ENCODE measurements at places on chromosomes 2 and 18.

DNA sequence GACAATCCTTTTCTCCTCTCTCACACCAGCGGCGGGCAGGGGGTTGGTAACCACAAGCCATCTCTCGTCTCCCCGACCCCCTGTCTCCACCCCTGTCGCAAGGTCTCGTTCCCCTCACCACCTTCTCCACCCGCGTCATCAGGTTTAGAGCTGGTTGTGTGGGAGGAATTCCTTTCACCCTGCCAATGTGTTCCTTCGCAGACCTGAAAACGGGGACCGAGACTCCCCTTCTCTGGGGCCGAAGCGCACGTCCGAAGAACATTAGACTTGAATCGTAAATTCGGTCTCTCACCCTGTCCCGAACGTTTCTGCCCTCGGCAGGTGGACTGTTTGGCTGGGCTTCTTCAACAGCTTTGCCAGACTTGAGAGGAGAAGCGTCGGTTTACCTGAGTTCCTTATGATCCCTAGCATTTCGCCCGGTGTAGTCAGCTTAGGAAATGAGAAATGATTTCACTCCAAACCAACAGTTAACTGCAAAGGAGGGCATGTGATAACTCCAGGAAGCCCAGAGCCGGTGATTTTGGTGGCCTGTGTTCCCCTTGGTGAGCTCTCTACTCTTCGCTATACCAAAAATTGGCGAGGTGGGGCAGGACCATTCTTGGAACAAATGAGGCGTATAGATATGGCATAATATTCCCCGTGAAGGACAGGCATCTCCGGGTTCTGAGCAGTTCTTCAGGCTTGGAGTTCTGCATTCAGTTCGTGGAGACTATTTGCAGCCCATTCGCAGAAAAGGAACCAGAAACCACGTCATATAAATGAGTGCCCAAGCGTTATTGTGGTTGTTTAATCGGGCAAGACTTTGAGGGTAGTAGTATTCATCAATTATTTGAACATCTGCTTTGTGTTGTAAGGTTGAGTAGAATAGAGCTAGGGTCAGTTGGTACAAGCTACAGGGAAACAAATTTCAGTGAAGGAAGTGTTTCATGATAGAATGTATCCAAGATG is 694 bp downstream of the CFAP36 start:
- peak; percentile 24 for DNase-seq

DNA sequence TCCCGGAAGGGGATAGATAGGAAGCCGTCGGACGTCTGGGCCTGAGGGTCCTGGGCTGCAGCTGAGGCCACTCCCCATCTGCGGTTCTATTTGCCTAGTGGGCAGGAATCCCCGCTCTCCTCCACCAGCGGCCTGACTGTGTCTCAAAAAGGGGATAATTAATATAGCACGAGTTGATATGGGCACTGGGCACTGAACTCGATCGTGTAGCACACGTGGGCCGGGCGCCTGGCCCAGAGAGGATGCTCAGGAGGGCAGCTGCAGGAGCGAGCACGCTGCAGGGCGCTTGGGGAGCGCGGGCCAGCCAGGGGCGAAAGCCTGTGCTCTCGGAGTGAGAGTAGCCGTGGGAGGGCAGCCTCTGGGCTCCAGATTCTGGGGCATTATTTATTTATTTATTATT is 8.8 kb upstream of the GBX2 start:
- no peak for DNase-seq

DNA sequence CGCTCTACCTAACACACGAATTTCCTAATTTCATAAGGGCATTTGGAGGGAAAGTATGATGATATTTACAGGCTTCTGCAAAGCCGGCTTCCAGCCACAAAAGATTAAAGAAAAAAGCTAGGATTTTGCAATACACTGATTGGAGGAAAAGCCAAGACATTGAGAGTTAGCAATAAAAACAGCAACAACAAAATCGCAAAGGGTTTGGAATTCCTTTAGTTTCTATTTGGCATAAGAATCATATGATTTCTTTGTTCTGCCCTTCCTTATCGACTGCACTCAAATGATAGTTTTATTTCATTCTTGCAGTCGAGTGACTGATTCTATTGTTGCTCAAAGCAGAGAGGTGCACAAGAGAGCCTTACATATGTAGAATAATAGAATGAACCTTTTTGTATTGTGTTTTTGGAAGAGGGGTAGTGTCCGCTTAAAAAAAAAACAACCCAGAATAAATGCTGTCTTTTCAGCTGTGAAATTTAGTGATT is 3.9 kb upstream of the ZNF532 start:
- DNase-seq: no peak

DNA sequence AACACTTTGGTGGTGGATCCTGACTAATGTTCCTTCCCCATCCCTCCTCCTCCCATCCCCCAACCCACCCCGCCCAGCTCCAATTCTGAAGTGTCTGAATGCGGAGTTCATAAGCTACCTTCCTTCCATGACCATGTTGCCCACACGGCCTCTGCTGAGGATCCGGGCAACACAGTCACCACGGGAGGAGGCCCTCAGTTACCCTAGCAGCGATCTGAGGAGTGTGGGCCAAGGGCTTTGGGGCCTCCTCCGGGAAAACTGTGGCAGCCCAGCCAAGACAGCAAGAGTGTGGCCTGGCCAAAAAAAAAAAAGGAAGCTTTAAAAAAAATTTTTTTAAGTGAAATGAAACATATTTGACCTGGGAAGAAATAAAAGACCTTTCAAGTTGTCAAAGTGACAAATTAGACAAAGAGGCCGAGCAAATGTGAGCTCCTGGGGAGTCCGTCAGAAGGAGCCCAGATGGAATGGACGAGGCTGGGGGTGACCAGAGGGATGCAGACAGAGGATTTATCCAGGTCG is 169.0 kb upstream of the PKDCC start:
- no peak for DNase-seq

- DNase-seq: no peak
Measured at GRCh38 chr2:38462121-38462661, 85.1 kb upstream of the ATL2 start.

- DNase-seq: no peak
Measured at GRCh38 chr2:233553366-233553765, 13.2 kb downstream of the USP40 start.

DNA sequence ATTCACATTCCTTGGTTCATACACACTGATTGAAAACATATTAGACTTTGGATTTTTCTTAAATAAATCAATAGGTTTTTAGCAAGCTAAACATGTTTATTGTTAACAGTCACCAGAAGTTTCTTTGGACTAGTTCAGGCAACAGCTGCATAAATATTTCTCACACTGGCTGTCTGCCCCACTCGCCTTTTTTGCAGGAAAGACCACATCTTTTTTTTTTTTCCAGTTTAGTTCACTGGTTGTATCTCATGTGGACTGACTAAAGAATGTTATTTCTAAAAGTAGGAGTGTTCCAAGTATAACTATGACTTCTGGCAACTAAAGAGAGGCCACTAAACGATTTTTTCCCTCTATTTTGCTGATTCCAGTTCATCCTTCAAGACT is 31.1 kb downstream of the SLC40A1 start:
- DNase-seq: no peak

DNA sequence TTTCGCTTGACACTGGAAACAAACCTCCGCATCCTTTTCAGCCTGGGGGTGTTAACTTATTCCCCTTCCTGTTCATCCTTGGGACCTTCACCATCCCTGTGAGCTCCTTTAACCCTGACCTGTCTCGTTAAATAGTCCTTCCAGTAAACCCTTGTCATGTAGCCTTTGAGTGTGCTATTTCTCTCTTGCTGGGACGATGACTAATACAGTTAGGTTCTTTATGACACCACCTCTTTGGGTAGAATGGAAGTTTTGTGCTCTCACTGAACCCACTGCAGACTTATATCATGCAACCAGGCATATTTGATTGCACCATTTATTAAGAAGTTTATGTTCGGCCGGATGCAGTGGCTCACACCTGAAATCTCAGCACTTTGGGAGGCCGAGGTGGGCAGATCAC is 40.5 kb upstream of the GAREM1 start:
- DNase-seq: no peak

GRCh38 chr2:202545523-202545922 is 89.2 kb upstream of the FAM117B start:
- DNase-seq: peak; percentile 60

GRCh38 chr2:43559391-43560230 is 36.2 kb downstream of the THADA start:
- DNase-seq: peak; percentile 29

Measured in GM13976 (cell line).